ENCODE measurements at places on chromosomes 1 and 21.

GRCh38 chr1:204558467-204558866 lies 42.3 kb downstream of the MDM4 start:
- no peak for DNase-seq

DNA sequence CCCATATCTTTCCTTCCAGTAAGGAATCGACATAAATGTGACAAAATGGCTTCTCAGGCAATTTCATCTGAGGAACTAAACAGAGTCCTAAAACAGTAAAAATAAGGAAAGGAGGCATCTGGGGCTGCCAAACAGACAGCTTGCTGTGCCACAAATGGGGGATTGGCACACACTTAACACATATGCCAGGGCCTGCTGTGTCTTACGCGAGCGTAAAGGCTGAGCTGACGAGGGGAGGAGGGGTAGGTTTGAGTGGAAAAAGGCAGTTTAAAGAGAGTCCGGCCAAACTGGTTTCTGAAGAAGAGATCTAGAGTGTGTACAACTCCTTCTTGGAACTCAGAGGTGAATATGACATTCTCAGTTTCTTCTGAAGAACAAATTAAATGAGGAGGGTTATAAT lies 244.1 kb upstream of the MAP1LC3C start:
- no peak for DNase-seq

DNA sequence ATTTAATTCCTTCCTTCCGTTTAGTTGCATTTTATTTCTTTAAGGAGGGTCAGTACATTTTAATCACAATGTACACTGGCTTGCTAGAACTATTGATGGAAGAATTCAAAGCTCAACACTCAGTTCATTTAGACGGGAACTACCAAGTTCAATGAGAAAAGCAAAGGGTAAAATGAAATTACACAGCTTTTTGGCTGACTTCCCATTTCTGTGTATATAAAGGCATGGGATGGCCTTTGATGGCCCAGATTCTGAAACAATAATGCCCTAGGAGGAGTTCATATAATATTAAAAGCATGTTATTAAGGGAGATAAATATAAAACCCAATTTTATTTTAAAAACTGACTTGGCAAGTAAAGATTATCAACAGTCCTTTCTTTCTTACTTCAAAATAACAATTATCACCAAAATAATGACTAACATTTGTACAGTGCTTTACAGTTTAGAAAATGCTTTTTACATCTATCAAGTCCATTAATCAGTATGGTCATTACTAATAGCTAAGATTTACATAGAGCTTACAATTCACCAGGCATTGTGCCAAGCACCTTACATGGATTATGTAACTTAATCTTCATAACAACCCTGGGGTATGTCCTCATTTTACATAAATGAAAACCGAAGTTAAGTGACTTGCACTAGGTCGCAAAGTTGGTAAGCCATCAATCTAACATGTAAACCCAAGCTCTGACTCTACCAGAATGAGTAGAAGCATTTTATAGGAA lies 402.4 kb downstream of the OMA1 start:
- DNase-seq: no peak

DNA sequence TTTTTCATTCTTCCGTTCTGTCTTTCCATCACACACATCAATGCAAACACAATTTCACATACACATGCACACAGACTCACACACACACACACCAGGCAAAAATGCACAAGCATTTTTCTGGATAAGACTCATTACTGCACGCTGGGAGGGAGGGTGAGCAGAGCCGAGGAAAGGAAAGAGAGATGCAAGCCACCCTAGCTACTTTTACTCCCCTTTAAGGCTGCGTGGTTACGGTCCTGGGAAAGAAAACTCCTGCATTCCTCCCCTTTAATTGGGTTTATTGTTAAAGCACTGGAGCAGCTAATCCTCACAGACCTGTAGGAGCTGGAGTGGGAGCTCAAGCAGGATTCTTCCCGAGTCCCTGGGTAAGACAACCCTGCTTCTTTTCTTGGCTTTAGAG lies at the start of gene CAMK1G:
Gene CAMK1G, plus strand, starts transcription at position 307 of the 400 bp plus-strand sequence. CDS start 11,270 bp downstream, outside the sequence.
- no peak for DNase-seq

DNA sequence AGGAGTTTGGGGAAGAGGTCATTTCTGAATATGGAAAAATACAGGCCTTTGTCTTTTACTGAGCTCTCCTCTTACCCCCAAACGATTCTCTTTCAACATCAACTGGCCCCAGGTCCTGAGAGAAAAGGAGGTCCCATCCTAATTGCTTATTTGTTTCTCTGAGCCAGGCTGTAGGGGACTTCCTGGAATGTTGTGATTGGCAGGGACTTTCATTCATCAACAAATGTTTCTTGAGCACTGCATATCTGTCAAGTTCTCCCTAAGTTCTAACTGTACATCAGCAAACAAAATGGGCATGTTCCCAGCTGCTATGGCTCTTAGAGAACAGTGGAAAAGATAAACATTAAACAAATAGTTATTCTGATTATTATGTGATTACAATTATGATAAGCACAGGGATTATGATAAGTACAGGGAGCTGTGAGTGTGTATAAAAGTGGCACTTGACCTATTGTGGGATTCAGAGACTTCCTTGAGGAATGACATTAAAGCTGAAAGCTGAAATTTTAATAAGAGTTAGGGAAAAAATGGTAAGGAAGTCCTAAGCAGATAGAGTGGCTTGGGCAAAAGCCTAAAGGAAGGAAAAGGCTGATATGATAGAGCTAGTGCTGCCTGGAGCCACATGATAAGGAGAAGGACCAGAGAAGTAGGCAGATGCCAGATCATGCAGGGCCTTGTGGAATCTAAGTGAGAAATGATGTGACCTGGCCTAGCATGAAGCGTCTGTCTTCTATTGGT lies 11.6 kb downstream of the GPX7 start:
- no peak for DNase-seq

DNA sequence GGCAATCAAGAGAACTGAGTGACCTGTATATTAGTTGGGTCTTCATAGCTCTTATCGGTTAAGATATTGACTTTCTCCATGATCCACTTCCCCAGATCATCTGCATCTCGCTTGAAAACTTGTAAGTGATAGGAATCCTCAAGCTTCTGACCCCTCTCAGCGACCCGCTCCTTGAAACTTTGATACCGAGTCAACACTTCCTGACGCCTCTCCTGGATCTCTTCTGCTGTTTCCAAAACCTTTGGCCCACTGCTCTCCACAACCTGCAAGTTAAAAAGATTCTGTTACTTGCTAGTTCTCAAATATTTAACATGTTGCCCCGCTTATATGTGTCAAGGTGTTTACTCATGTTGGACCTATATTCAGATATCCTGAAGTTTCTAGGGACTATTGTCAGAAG lies 1.4 kb downstream of the SPTA1 start:
- no peak for DNase-seq

Measured in stimulated activated CD4-positive, alpha-beta T cell treated with anti-CD3 and anti-CD28 coated beads, Interleukin-4, amount 100 ng/mL, for 4 hours (primary cell).